Left ventricle myocardium superior (tissue), 1 donor: ENCODE measurements at places on chromosomes 4 and X. TPM values are rescaled to one million over a fixed set of nuclear protein-coding genes. Genes with fewer than 3 reads are reported as not detected.

DNA sequence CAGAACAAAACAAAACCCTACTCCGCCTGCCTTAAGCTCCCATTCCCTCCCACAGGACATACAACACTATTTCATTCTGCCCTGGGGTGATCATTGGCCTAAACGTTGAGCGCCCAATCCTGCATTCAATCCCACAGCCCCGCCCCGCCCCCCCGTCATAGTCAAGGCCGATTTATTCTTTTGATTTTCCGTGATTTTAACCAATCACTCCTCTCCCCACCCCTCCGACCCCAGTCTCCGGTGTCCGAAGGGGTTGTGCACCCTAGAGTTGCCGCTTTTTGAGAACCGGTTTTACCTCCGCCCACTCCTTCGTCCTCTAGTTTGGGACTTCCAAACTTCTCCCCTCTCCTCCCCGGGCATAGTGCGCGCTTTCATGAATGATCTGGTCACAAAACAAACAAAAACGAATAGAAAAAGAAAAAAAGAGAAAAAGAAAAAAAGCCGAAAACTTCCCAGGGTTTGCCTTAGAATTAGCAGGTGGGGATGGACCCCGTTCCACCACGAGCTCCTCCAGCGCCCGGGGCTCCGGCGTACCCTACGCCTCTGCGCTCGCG lies 446 bp upstream of the UBE2A start:
- no peak for DNase-seq

- no peak for DNase-seq
These were observed 195.9 kb upstream of the LDB2 start for GRCh38 chr4:17094159-17094875.

CORIN gene
- 96.8 TPM for total RNA-seq

PALLD gene
- total RNA-seq = 998 TPM

GRCh38 chrX:11458170-11458569 lies 165.0 kb downstream of the AMELX start:
- DNase-seq = peak; percentile 20

- DNase-seq = no peak
These were observed 40.1 kb downstream of the WWC2 start for GRCh38 chr4:183139058-183139750.

ARHGAP36 gene
- not detected for total RNA-seq

DNA sequence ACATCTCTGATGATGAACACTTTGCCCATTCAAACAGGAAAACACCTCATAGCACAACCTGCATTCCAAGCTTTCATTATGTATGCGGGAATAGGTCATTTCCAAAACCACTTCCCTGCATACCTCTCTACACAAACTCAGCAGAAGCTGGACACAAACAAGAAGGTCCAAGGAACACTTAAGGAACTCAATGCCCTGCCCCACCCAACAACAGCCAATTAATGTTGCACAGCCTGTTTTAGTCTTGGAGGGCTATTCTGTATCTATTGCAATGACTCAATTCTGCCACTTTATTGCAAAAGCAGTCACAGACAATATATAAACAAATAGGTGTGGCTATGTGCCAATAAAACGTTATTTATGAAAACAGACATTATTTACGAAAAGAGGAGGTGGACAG lies 16.7 kb downstream of the OPHN1 start:
- DNase-seq = no peak

DNA sequence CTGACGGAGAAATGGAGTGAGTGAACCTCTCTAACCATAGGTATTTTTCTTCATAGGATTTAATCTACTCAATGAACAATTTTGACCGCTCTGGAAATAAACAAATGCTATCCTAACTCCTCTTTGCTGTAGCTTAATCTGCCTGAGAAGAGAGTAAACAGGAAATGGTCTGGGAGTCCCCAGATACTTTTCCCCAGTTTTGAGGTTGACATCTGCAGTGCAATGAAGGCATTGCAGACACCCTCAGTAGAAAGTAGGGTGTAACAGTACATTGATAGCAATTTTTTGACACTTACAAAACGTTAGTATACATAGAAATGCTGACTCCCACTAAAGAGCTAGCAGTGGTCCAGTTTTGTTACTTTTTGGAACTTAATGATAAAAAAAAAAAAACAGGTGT lies 495.9 kb upstream of the FAM241A start:
- no peak for DNase-seq

GRCh38 chr4:169156392-169156791 lies 114.4 kb downstream of the SH3RF1 start:
- DNase-seq = no peak

- DNase-seq = peak; percentile 19
These were observed 25.0 kb downstream of the FLNA start for GRCh38 chrX:154349359-154349935.
